ENCODE measurements at places on chromosomes 2 and 18.
A peak's percentile ranks its signal among the peaks of the same experiment; 100 is the strongest.

DNA sequence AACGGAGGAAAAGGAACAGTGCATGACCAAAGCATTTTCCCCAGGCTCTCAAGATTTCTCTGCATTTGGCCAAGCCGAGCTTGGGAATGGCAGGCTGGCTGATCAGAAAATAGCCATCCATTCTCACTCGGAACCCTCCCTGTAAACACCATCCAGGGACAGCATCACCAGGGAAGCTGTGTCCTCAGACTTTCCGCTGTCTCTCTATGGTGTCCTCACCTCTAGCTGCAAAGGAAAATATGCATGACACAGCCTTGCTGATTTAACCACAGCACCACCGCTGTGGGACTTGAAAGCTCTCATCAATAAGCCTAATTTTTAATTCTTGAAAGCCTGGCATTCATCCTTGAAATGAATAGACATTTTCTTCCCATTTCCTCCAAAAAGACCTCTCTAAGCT lies 311.7 kb downstream of the EIPR1 start:
- no peak for DNase-seq

GRCh38 chr2:54464341-54464740 lies 8.2 kb downstream of the SPTBN1 start:
- DNase-seq, result no peak

- DNase-seq, result peak; percentile 74
Observed at GRCh38 chr18:79507546-79508480, 112.1 kb downstream of the NFATC1 start.

DNA sequence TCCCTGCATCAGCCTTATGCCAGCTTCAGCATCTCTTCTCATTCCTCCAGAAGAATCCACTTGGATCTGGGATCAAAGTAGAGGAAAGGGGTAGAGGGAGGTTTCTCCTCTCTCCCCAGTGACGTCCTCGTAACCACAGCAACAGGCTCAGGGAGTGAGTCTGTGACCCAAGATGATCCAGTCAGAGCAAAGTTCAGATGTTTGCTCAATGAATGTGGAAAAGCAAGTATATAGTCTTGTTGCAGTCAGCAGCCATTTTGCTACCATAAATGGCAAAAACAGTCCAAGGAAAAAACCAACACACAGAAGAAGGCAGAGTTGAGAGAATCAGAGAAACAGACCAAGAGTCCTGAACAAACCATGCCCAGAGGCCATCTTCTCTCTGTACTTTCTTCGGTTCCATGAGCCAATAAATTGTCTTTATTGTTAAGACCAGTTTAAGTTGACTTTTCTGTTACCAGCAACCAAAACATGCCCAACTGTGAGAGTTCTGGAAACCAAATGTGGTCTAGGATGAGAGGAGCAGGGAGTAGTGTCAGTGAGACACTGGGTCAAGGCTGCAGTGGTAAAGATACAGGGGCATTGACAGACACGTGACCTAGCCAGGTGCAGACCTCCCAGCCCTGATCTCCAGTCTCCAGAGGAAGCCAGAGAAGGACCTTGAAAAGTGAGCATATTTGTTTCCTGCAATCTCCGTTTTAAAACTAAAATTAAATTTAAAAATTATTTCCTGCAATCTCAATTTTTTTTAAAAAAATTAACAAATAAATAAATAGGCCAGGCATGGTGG lies 3.2 kb upstream of the CXCR1 start:
- no peak for DNase-seq
